ENCODE measurements at places on chromosomes 7 and 10.

DNA sequence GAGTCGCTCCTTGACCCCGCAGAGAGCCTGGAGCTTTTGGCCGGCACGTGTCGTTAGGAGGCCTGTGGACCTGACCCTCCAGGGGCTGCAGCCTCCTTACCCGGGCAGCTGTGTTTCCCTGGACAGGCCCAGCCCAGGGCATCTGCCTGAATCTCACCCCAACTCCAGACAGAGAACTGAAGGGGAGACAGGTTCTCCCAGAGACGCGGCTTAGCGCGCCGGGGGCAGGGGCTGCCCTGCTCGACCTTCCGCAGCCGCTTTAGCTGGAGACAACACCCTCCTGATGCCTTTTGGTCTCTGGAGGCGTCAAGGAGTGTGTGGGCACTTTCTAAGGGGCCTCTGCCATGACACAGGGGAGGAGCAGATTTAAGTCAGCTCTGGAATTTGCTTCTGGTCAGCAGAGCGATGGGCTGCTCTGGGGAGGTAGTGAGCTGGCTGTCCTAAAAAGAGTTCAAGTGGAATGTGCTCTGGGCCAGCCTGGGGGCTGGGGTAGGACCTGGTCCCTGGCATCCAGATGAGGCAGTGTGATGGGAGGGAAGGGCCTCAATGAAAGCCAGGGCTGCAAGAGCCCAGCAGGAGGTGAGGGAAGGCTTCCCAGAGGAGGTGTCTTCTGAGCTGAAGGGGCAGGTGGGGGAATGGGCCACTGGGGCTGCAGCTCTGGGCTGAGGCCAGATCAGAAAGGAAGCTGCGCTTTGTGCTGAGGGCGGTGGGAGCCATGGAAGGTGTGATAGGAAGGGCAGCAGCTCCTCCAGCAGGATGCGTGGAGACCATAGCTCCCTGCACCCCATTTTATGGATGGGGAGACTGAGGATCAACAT lies 5.8 kb downstream of the GRIFIN start:
- DNase-seq = no peak

DNA sequence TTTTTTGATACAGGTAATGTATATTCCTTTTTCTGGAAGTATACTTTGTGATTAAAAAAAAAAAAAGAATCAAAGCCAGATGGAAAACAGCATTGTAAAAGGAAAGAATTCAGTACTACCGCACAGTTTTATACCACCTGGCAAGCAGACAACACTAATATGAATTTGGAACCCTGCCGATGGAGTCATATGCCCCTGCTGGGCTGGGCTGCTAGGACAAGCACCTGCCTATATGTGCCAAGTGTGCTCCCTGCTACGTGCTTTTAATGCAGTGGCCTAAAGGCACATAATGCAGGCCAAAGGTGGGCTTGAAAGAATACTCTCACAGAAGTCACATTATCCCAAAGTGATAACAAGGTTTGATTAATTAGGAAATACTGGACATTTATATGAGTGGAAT lies 29.8 kb upstream of the WAC start:
- DNase-seq = no peak

DNA sequence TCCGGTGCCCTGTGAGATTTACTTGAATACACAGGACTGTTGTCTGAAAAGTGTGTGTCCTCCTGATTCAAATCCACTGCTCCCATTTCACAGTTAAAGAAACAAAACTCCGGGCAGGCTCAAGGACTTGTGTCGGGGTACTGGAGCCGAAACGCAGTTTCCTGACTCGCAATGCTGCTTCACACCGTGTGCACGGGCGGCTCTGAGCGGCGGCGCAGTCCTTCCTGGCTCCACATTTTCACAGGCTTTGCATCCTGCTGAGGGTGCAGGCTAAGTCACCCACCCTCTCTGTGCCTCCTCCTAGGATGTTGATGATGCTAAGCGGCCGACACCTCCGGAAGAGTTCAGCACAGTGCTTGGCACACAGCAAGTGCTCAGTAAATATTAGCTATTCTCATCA lies 65.4 kb downstream of the SLIT1 start:
- no peak for DNase-seq

GRCh38 chr7:19011212-19011611 lies 106.2 kb downstream of the TWIST1 start:
- no peak for DNase-seq

Measured in stimulated activated CD4-positive, alpha-beta T cell treated with anti-CD3 and anti-CD28 coated beads, Interleukin-15, amount 100 ng/mL, for 1 hour (primary cell).